Activated naive CD4-positive, alpha-beta T cell treated with anti-CD3 and anti-CD28 coated beads, Interleukin-2, amount 10 ng/mL, durations not matched to agents 7 days and 5 days (primary cell): ENCODE measurements at places on chromosomes 5 and 9.

- H3K4me1 ChIP-seq, result no peaks in the 10 kb centered on the region
- no peak overlapping the region for H3K4me3 ChIP-seq
- DNase-seq, result no peak
- H3K36me3 ChIP-seq, result no peaks in the 10 kb centered on the region
- no peak overlapping the region for H3K27ac ChIP-seq
- no peaks in the 10 kb centered on the region for H3K27me3 ChIP-seq
Observed at GRCh38 chr5:15806613-15807012, 306.6 kb downstream of the FBXL7 start.

GRCh38 chr9:82939451-82939850, 123.5 kb downstream of the RASEF start:
- no peaks in the 10 kb centered on the region for H3K4me1 ChIP-seq
- H3K36me3 ChIP-seq, result no peaks in the 10 kb centered on the region
- no peak overlapping the region for H3K27ac ChIP-seq
- H3K27me3 ChIP-seq, result no peaks in the 10 kb centered on the region
- DNase-seq, result no peak
- H3K4me3 ChIP-seq, result no peak overlapping the region

DNA sequence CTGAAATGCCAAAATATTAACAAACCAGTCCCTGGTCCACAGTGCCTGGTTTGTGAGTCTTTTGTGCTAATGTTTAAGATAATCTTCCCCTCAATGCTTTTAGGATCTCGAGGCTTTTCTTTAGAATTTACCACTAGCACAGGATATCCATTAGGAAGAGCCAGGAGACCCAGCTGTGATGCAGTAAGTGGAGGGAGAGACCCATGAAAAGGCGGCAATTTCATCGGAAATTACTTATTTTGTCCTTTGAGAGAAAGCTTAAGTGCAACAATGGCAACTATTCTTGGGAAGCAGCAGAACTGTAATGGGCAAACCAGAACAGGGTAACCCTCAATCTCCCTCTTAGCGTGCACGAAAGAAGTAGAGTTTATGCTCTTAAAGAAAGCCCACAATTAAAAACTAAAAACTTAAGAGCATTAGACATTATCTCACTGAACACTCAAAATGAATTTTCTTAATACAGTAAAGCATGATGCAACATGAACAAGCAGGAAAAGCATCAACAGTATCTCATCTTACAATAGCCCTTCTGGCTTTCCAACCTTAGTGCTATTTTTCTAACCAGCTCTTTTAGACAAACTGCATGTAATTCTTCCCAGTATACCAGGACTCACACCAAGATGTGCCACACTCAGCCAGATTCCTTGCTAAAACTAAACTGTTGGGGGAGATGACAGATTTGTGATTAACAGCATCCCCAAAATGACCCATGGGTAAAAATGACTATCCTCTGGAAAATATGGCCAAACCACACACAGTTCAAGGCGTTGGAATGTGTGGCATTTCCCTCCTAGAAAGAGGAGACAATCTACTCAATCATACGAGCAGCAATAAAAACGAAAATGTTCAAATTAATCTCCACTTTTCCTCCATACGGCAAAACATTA, 36.4 kb downstream of the PWWP2A start:
- no peak for DNase-seq
- no peak overlapping the region for H3K4me3 ChIP-seq
- no peaks in the 10 kb centered on the region for H3K4me1 ChIP-seq

DNA sequence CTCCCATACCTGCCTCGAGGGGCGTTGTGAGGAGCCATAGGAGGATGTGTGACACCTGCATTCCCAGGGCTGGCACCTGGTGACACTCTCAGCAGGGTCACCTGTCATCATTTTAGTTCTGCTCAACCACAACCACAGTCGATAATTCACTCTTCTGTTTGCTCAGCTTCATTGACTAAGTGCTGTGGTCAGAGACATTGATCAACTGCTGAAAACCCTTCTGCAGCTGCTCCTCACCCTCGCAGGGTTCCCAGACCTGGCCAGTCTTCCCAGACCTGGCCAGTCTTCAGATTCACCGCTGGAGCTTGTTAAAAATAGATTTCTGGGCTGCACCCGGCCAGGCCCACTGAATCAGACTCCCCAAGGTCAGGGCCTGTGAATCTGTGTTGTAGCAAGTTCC, 92.8 kb downstream of the MVB12B start:
- H3K4me1 ChIP-seq, result peaks cover 22% of the 10 kb centered on the region
- DNase-seq, result no peak
- H3K27me3 ChIP-seq, result peaks cover 20% of the 10 kb centered on the region
- H3K36me3 ChIP-seq, result no peaks in the 10 kb centered on the region
- H3K4me3 ChIP-seq, result no peak overlapping the region
- no peak overlapping the region for H3K27ac ChIP-seq

- no peak overlapping the region for H3K4me3 ChIP-seq
- H3K27ac ChIP-seq, result no peak overlapping the region
- peaks cover 3% of the 10 kb centered on the region for H3K27me3 ChIP-seq
Observed at GRCh38 chr5:83523929-83524328, 52.4 kb downstream of the VCAN start.
